CD4-positive, alpha-beta T cell treated with Interleukin-2 at 100 ng/mL for 4 hours (primary cell): ENCODE measurements at places on chromosomes 4 and X.
A peak's percentile ranks its signal among the peaks of the same experiment; 100 is the strongest.

DNA sequence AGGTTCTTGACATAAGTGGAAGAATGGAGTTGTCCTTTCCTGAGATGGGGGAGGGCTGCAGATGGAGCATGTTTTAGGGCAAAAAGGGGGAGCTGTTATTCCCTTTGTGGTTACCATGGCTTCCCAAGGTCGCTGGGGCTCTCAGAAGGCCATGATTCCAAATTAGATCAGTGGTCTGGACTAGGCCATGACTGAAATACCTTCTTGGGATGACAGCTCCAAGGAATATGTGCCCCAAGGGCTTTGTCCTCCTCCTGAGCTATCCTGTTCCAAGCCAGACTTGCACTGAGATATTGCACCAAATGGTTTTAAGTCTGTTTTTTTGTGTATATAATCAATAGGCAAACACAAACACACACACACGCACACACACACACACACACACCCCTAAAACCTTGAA lies 3.0 kb upstream of the RBPJ start:
- no peak for DNase-seq

DNA sequence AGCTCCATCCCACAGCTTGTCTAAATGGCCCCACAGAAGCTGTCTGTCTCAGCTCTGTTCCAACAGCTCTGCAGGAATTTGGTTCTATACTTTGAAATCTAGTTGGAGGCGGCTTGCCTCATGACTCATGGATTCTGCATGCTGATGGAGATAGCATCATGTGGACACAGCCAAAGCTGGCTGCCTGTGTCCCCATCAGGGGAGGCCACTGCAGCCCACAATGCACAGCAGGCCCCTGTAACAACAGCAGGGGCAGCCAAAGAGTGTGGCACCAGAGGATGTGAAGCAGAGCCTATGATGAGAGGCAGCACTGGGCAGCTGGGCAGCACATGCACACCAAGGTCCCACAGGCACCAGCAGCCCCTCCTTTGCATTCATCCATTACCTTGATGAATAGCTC lies 67.2 kb downstream of the DCAF12L1 start:
- no peak for DNase-seq

DNA sequence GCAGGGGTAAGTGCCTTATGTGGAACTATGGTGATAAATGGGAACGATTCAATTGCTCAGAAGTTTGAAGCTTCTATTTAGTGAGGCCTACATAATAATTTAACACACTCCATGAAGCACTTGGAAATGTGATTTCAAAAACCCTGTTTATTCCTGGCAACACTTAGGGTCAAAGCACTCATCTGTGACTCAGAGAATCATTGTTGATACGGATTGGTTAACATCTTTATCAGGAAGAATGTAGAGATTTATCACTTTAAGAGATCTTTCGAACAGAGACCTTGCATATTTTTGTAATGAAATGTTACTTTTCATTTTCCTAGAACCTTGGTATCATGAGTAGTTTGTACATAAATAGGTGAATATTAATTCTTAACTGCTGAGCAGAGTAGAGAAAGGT lies 269.1 kb upstream of the SLIT2 start:
- no peak for DNase-seq

GRCh38 chrX:17030092-17030491 lies 83.6 kb downstream of the REPS2 start:
- DNase-seq = no peak

DNA sequence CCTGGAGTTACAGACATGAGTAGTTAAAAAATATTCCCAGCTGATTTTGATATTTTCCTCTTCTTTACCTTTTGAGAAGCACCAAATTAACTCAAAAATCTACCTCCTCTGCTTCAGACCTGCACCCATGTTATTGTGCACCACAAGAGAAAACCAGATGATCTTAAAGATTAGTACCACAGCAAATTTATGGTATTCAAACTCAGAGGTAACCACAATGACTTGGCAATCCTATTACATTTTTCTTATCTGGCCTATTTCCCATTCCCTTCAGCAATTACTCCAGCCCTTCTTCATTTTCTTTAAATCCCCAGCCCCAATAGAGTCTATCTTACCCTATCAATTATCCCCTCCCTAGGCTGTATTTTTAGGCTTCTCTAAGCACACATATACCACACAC lies 535.1 kb downstream of the FAT4 start:
- no peak for DNase-seq

- no peak for DNase-seq
These were observed 3.2 kb upstream of the KLHL34 start for GRCh38 chrX:21661316-21661715.

- DNase-seq = no peak
These were observed 678 bp downstream of the BMP3 start for GRCh38 chr4:81030981-81031791.

- DNase-seq = peak; percentile 58
These were observed 28.8 kb downstream of the ATP8A1 start for GRCh38 chr4:42627885-42628646.
